NCI-H2081 (cell line): ENCODE measurements at places on chromosomes 2 and 18.
A peak's percentile ranks its signal among the peaks of the same experiment; 100 is the strongest.

GRCh38 chr2:149004836-149005235, 33.7 kb upstream of the LYPD6B start:
- DNase-seq, result no peak

GRCh38 chr2:170047331-170048065, 130.4 kb upstream of the MYO3B start:
- no peak for DNase-seq

- DNase-seq, result no peak
Observed at GRCh38 chr2:59077981-59078531, 836.9 kb upstream of the FANCL start.

- no peak for DNase-seq
Observed at GRCh38 chr18:48886520-48887293, 64.1 kb downstream of the SMAD7 start.

DNA sequence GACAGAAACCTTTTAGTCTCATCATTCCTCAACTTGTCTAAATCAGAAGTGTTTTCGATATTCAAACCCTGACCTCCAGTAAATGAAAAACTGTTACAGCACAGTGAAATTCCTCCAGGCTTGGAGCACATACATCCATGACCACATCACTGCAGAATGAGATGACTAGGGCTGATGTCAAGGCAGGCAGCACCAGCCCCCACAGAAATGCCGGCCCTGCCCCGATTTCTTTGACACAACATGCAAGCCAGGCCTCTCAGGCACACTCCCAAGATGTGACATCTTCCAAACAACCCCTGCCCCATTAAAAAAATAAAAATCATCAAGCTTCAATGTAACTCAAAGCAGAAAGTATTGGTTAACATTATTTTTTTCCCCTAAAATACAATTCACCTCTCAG, 103.3 kb downstream of the CTAGE1 start:
- no peak for DNase-seq

GRCh38 chr2:101986376-101986775, 5.4 kb upstream of the IL1R2 start:
- no peak for DNase-seq

- DNase-seq, result no peak
Observed at GRCh38 chr2:120939595-120940318, 204.1 kb downstream of the GLI2 start.

GRCh38 chr18:54140641-54141040, 83.8 kb downstream of the MBD2 start:
- DNase-seq, result no peak

DNA sequence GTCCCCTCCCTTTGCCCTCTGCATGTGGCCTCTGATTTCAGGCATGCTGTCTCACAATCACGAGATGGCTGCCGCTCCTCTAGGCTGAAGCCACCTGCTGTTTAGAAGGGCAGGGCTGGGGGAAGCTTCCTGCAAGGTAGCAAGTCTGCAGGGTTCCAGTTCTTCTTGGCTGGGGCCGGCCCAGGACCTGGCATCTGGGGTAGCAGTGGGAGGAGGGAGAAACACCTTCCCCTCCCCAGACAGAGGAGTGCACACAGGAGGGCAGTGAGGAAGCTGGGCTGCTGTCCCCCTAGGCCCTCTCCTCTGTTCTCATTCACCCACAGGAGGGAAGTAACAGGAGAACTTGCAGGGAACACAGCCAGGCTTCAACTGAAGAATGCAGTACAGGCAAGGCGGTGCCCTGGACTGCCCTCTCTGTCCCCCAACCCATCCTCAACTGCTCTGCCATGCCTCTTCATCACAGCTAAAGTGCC, 345.9 kb upstream of the HS6ST1 start:
- DNase-seq, result no peak

- no peak for DNase-seq
Observed at GRCh38 chr2:95530734-95531133, 46.2 kb upstream of the TRIM43B start.

- DNase-seq, result no peak
Observed at GRCh38 chr2:238851761-238852160, 3.9 kb downstream of the TWIST2 start.

DNA sequence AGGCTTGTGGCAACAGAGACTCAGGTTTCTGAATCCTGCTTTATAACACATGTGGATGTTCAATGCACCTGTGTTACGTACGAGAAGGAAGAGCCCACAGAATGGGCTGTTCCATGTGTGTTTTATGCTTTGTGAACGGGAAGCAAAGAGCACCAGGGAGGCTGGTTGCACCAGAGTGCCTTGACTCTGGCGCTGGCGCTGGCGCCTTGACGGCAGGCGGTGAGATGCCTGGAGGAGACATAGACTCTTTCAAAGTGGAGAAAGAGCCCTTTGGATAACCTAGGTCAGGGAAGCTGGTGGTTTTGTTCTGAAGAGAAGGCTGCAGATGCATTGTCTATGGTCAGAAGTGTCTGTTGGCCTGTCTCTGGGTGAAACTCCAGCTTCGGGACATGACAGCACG, 80.2 kb upstream of the APCDD1 start:
- no peak for DNase-seq

GRCh38 chr2:86632672-86633071, 9.0 kb upstream of the RNF103 start:
- no peak for DNase-seq

- no peak for DNase-seq
Observed at GRCh38 chr18:45456090-45457021, 158.9 kb upstream of the SLC14A2 start.

GRCh38 chr2:111116843-111117597, 3.7 kb upstream of the BCL2L11 start:
- DNase-seq, result peak; percentile 15

DNA sequence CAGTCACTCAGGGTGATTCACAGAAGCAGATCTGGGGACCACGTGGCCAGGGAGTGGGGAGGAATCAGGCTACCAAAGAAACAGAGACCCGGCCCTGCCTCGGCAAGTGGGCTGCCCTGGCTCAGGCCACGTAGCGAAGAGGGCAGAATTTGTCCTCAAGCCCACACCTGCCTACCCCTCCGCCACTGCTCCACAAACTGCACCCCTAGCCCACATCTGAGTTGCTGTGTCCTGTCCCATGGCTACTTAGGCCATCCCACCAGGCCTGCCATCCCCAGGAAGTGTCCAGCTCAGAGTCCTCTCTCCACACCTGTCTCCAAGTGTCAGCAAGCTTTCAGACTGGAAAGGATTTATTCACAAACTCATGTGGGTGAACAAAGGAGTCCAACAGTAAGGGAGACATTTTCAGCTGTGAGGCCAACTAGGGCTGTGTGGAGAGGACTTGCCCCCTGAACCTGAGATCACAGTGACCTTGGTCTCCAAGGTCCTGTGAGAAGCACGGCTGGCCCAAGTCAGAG, 31.7 kb upstream of the ASPRV1 start:
- no peak for DNase-seq

GRCh38 chr2:11726384-11726783, 20.0 kb upstream of the LPIN1 start:
- DNase-seq, result no peak

DNA sequence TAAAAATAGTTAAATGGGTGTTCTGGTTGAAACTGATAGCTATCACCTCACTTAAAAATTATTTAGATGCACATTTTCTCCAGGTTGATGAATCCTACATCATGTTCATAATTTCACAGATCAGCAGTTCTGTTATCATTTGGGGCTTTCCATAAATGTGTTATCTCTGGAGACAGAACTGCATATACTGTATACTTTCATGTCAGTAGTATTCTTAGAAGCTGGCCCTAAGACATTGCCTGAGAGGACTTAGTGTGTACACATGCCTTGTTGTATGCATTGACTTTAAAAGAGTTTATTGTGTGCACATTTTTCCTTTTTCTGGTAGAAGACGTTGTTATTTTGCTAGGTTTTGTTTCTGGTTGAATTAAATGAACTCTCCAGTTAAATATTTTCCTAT, 41.0 kb downstream of the PIK3C3 start:
- DNase-seq, result no peak

DNA sequence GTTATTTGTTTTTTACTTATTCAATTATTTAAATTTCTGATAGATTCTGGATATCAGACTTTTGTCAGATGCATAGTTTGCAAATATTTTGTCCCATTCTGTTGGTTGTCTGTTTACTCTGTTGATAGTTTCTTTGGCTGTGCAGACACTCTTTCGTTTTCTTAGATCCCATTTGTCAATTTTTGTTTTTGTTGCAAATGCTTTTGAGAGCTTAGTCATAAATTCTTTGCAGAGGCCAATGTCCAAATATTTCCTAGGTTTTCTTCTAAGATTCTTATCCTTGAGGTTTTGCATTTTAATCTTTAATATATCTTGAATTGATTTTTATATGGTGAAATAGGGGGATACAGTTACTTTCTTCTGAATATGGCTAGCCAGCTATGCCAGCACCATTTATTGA, 112.7 kb upstream of the SESTD1 start:
- no peak for DNase-seq

DNA sequence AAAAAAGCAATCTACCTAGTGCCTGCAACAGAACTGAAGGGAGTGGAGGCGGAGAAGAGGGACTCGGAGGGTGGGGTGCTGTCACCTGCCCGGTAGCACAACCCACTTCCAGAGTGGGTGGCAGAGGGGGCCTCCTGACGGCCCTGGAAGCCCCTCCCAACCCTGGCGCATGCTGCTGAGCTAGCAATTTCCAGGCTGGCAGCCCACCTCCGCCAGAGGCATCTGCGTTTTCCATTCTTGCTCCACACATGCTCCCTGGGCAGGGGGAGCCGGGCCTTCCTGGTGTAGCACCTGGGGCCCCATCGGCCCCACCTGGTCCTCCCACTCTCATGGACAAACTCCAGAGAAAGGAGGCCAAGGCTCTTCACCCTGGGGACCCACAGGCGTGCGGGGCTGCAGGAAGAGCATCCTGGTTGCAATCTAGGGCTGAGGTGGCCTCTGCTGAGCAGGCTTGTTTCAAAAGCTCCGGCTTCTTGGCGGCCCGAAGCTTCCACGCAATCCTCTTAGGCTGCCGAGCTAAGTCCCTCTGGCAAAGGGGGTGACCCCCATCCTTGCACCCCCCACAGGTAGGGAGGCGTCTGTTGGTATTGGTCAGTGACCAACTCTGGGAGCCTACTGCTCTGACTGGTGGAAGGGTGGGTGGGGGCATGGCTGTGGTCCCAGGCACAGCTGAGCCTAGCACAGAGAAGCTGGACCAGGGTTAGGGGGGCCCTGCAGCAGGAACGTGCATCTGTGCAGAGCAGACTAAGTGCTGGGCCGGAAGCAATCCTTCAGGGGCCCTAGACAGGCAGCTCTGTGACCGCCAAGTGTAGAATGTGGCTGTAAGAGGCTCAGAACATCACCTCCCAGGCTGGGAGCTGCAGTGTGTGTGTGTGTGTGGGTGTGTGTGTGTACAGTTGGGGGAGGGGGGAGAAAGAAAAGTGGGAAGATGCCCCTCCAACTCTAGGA, 2.6 kb downstream of the HS6ST1 start:
- DNase-seq, result peak; percentile 52

DNA sequence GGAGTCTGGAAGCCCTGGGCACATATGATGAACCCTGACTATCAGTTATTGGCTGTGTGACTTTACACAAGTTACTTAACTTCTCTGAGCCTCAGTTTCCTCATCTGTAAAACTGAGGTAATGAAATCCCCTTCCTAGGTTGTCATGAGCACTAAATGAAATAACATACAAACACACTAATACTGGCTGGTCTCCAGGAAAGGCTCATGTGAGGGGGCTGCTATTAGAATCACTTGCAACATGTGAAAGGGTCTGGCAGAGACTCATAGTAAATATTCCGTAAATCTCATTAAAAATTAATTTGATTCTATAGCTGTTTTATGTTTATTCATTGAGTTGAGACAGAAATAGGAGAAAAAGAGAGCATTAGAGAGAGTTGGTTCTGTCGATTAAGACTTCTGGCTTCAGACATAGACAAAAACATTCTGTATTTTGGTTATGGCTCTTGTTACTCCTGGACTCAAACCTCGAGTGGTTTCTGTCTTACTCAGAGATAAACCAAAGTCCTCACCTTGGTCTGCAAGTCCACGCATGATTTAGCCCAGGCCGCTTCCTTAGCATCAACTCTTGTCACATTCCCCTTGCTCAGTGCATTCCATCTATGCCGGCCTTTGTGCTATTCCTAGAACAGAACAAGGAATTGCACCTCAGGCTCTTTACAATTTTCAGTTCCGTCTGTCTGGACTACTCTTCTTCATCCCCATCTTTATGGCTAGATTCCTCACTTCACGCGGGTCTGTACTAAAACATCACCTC, 139.1 kb downstream of the NXPH2 start:
- DNase-seq, result no peak

DNA sequence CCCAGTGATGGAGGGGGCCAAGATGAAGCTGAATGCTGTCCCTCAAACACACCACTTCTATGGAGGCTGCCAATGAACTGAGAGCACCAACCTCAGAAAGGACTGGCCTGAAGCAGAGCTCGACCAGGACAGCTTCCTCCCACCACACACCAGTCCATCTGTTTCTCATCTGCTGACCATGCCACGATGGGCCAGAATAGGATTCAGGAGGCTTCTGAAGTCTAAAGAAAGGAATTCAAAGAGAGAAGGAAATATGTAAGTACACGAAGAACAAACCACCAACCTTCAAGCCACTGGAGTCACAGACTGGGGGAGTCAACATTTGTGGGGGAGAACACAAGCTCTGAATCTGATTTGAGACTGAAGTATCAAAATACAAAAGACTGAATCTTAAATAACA, 157.6 kb upstream of the CCDC68 start:
- DNase-seq, result no peak

DNA sequence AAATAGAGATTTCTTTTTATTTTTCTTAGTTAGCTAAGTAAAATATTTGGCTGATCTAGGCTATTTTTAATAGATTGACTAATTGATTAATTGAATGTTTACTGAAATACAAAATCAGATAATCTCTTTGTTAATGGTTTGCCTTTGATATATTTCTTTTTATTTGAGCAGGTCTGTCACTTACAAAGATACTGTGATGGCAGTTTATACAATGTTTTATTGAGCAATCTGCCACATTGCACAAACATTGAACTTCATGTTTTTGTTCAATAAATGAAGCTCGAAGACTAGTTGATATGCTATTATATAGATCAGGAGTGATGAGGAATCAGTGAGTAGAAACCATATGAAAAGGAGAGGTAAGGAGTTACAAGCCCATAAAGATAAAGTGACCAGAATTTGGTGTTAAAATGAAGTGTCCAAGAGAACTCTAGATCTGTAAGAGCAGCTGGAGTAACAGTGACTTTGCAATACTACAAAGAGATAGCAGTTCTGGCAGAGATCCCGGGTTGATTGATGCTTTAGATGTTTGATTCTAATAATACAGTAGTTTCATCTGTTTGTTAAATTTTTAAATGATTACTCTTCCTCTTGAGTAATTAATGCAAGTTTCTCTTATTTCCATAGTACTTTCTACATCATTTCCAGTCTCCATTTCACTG, 574.2 kb downstream of the CCDC85A start:
- DNase-seq, result no peak
